T-cell (primary cell): ENCODE measurements at places on chromosomes 7 and 10. TPM values are rescaled to one million over a fixed set of nuclear protein-coding genes. Genes with fewer than 3 reads are reported as not detected.

DNA sequence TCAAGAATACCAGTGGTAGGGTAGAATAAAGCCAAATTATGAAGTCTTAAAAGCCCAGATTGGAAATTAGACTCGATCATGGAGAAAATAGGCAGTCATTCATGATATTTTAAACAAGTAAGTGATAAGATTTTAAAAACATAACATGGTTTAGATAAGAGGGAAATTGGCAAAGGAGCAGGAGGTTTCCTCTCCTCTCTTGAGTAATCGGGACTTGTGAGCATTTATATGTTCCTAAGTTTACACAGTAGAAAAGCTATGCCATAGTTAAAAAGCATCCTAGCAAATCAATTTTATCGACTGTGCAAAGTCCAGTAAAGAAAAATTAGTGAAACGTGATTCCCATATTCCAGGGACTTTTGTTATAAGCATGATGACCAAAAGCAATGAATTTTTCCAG is 313.2 kb downstream of the AHR start:
- H3K36me3 ChIP-seq = no peaks in the 10 kb centered on the region
- DNase-seq = no peak
- H3K4me1 ChIP-seq = no peaks in the 10 kb centered on the region
- H3K27me3 ChIP-seq = no peaks in the 10 kb centered on the region
- no peak overlapping the region for H3K4me3 ChIP-seq
- H3K27ac ChIP-seq = no peak overlapping the region

DNA sequence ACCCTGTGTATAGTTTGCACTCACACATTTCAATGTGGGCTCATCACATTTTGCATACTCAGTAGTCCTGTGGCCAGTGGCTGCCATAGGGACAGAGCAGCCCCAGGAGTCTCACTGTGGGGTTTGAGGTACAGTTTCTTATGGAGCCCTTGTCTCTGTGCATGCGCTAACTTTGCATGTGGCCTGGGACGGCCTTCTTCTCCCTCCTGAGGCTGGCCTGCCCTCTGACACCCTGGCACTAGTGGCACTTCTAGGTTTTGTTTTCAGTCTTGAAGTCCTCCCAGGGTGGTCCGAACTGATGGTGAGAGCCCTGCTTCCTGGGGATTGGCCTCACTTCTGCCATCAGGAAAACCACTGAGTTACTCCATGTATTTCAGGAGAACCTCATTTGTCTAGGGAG is 21.2 kb downstream of the NACAD start:
- H3K4me3 ChIP-seq = no peak overlapping the region
- H3K27me3 ChIP-seq = no peaks in the 10 kb centered on the region
- no peak for DNase-seq
- H3K4me1 ChIP-seq = no peaks in the 10 kb centered on the region
- peaks cover 39% of the 10 kb centered on the region for H3K36me3 ChIP-seq

- H3K4me1 ChIP-seq = no peaks in the 10 kb centered on the region
- no peak for DNase-seq
- no peaks in the 10 kb centered on the region for H3K36me3 ChIP-seq
- no peaks in the 10 kb centered on the region for H3K27me3 ChIP-seq
Observed at GRCh38 chr10:48549236-48549635, 55.6 kb downstream of the ARHGAP22 start.

- no peaks in the 10 kb centered on the region for H3K36me3 ChIP-seq
- H3K27ac ChIP-seq = peak overlapping the region; percentile 90
- no peak for DNase-seq
- H3K4me3 ChIP-seq = no peak overlapping the region
Observed at GRCh38 chr10:84335516-84335915, 7.1 kb downstream of the CCSER2 start.

DNA sequence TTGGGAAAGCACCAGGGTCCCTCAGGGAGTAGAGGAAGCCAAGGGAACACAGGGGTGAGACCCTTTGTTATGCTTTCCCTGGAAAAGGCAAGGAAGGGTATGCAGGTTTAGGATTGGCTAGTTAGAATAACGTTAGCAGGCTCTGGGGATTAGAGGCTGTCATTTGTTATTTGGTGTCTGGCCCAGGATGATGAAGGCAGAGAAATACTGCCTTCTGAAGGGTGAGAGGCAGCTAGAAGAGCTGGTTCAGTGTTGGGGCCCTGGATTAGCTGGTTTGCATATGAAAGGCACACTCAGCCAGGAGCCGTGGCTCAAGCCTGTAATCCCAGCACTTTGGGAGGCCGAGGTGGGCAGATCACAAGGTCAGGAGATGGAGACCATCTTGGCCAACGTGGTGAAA is 3.0 kb upstream of the PILRA start:
- H3K36me3 ChIP-seq = peaks cover 7% of the 10 kb centered on the region
- H3K27me3 ChIP-seq = no peaks in the 10 kb centered on the region
- H3K4me3 ChIP-seq = no peak overlapping the region
- no peak for DNase-seq

DNA sequence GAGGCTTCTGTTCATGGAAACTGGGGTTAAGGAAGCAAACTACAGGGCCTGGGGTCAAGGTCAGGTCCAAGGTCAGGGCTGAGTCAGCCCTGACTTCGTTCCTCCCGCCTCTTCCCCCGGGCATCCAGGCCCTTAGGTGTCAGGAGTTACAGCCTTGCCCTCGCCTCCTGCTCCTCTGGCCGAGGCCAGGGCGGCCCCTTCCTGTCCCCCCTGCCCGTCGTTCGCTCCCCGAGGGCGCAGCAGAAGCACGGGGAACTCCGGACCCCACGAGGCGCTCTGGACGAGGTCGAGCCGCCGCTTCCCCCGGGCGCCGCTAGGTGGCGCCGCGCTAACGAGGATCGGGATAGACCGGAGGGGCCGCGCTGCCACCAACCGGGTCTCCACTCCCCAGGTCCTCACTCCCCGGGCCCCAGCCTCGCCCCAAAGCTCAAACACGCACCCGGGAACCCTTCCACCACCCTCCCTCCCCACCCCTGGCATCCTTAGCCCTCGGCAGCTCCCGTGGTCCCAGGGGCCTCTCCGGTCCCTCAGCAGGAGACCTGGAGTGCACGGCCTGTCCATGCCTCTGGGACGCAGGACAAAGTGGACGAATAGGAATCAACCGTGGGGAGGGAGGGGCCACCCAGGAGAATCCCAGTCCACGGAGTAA is 59.2 kb upstream of the MYL10 start:
- DNase-seq = peak; percentile 76
- no peaks in the 10 kb centered on the region for H3K4me1 ChIP-seq
- H3K4me3 ChIP-seq = no peak overlapping the region
- H3K27ac ChIP-seq = no peak overlapping the region

GRCh38 chr7:101666741-101667140 is 37.6 kb upstream of the MYL10 start:
- no peak overlapping the region for H3K27ac ChIP-seq
- H3K4me3 ChIP-seq = no peak overlapping the region
- no peaks in the 10 kb centered on the region for H3K27me3 ChIP-seq
- DNase-seq = no peak
- H3K4me1 ChIP-seq = no peaks in the 10 kb centered on the region

GRCh38 chr7:158973440-158973839 is 117.1 kb downstream of the DYNC2I1 start:
- peak; percentile 38 for DNase-seq
- H3K36me3 ChIP-seq = no peaks in the 10 kb centered on the region
- peaks cover 8% of the 10 kb centered on the region for H3K27me3 ChIP-seq
- no peak overlapping the region for H3K4me3 ChIP-seq

- H3K4me3 ChIP-seq = no peak overlapping the region
- H3K4me1 ChIP-seq = no peaks in the 10 kb centered on the region
- DNase-seq = no peak
Observed at GRCh38 chr10:12177642-12178041, 18.0 kb downstream of the NUDT5 start.

- no peak for DNase-seq
- peaks cover 12% of the 10 kb centered on the region for H3K27me3 ChIP-seq
- H3K4me1 ChIP-seq = peaks cover 2% of the 10 kb centered on the region
- H3K27ac ChIP-seq = no peak overlapping the region
- H3K4me3 ChIP-seq = no peak overlapping the region
Observed at GRCh38 chr10:3396116-3396515, 223.5 kb upstream of the PITRM1 start.

DNA sequence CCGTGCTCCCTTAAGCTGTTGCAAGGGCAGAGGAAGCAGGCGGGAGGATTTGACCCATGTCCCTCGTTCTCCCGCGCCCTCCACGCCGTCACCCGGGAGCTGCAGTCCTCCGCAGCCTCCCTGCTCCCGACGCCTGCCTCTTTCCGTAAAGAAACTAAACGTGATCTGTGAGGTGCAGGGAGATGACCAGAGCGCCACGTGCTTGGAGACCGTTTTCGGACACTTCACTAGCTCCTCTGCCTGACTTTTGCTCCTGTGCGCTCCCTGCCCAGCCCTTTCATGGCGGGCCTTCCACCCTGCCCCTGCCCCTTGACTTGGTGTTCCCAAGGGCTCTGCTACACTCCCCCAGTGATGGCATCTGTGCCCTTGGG is 171.2 kb downstream of the LSM5 start:
- H3K4me1 ChIP-seq = no peaks in the 10 kb centered on the region
- H3K36me3 ChIP-seq = no peaks in the 10 kb centered on the region
- no peak for DNase-seq
- H3K27me3 ChIP-seq = peaks cover 13% of the 10 kb centered on the region

DNA sequence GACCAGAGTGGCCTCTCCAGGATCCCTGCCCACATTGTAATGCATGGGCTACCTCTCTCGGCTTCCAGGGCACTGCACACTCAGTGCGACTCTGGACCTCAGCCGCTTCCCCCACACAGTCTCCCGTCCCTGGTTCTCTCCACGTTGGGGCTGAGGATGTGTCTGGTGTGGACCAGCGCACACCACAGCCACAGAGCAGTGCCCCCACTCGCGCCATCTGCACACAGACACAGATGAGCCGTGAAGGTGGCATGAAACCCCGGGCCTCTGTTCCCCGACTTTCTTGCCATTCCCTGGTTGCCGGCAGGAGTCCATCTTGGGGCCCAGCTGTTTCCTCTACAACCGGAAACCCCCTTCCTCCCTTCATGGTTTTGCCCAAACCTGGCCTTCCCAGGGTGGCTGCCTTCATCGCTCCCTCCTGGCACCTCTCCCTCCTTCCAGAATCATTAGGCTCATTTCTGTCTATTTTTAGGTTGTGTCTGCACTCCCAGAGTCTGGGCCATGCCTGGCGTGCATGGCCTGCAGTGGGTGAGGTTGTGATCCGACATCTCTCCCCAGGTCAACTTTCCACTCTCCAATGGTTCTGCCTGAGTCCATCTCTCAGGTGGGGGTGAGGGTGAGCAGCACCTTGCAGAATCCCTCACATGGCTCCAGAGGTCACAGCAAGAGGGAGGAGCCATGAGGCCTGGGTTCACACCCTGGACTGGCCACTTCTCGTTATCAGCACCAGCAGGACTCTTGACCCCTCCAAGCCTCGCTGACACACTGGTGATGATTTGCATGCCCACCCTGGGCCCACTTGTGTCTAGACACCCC is 10.1 kb downstream of the RASGEF1A start:
- no peak overlapping the region for H3K27ac ChIP-seq
- H3K36me3 ChIP-seq = no peaks in the 10 kb centered on the region
- peak; percentile 11 for DNase-seq
- no peak overlapping the region for H3K4me3 ChIP-seq
- no peaks in the 10 kb centered on the region for H3K27me3 ChIP-seq

DNA sequence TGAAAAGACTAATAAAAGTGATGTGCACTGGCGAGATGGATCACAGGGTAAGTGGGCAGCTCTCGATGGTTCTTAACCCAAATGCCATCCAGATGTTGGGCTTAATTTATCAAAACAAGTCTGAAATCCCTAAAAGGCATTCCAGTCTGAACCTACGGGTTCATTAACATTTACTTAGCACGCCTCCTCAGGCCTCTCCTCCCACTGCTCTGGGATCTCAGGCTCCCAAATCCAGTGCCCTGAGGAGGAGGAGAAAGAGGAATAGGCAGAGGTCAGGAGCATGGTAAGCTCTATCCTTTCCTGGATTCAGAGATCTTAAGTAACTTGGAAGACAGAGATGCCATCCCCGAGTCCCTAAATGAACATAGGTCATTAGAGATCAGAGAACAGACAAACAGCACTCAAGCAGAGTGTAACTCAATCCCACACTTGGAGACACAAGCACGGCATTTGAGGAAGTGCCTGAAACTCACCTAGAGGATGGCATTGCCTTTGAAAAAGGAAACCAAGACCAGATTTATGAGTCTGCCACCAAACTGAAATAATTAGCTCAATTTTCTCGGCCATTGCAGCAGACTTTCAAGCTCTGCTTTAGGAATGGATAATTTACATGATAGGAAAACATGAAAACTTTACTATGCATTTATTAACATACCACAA is 140.9 kb downstream of the CXCL12 start:
- no peaks in the 10 kb centered on the region for H3K36me3 ChIP-seq
- H3K4me1 ChIP-seq = no peaks in the 10 kb centered on the region
- no peak overlapping the region for H3K4me3 ChIP-seq

DNA sequence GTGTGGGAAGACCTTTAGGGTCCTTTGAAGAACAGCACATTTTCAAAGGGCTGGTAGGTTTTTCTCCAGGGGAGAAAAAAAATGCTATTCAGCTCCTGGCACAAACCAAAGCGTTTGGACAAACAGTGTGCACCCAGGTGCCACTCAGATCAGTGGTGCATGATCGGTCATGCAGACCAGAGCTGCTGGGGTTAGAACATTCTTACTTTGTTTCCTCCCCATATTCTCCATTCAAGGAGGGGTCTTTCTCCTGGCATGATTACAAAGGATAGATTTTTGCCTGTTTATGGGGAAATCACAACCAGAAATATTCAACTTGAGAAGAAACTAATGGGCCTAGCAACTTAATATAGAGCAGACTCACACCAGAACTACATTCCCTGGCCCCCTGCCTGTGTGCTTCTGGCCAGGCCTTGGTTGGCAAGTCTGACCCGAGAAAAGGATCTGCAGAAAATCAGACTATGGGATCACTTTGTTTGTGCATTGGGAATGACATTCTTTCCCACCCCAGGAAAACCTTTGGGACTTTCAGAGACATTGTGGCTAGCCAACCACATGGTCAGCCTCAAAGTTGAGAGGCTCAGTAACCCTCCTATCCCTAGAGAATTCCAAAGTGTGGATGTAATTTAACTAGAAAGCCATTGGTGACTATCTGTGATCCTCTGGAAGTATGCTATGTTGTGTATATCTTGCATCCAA is 82.3 kb upstream of the FGL2 start:
- H3K4me1 ChIP-seq = no peaks in the 10 kb centered on the region
- no peak overlapping the region for H3K27ac ChIP-seq
- DNase-seq = no peak
- no peak overlapping the region for H3K4me3 ChIP-seq
- H3K36me3 ChIP-seq = peaks cover 2% of the 10 kb centered on the region

The ZNF804B gene
- not detected for total RNA-seq

The HOXA7 gene
- total RNA-seq = 0.67 TPM

The LBX1 gene
- total RNA-seq = not detected

The PIP gene
- total RNA-seq = not detected

The C10orf71 gene
- not detected for total RNA-seq

The TMEM72 gene
- 0.13 TPM for total RNA-seq

The ADIRF gene
- 0.66 TPM for total RNA-seq

The CYP3A7 gene
- total RNA-seq = not detected
